Endothelial cell of umbilical vein (primary cell): ENCODE measurements at places on chromosomes 3 and 15. TPM values are rescaled to one million over a fixed set of nuclear protein-coding genes. Genes with fewer than 3 reads are reported as not detected.

DNA sequence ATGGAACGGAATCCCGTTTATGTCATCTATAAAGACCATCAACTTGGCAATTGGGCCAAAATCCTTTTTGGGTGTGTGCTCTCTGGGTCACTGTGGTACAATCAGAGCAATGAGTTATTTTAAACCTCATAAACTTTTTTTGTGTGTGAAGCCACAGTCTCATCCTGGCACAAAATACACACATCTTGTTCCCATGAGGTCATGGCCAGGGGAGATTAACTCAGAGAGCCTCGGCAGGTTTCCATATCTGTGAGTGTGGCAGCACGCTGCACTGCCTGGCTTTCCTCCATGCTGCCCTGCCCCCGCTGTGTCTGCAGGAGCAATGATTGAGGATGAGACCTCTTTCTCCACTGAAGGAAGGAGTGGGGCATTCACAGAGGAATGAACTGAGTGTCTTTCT is 54.0 kb upstream of the DLG1 start:
- no peak overlapping the region for H3K4me3 ChIP-seq
- no peak for DNase-seq
- no peak overlapping the region for H3K27ac ChIP-seq
- no peaks in the 10 kb centered on the region for H3K36me3 ChIP-seq
- H3K4me1 ChIP-seq = no peaks in the 10 kb centered on the region

- DNase-seq = no peak
- no peak overlapping the region for H3K4me3 ChIP-seq
- H3K27ac ChIP-seq = no peak overlapping the region
Measured at GRCh38 chr3:97968376-97968775, 3.9 kb downstream of the RIOX2 start.

- no peak overlapping the region for H3K4me3 ChIP-seq
- H3K27me3 ChIP-seq = no peaks in the 10 kb centered on the region
- peaks cover 3% of the 10 kb centered on the region for H3K36me3 ChIP-seq
- H3K27ac ChIP-seq = no peak overlapping the region
Measured at GRCh38 chr15:90959894-90960293, 5.2 kb downstream of the RCCD1 start.

GRCh38 chr3:33278163-33278562 is 921 bp downstream of the FBXL2 start:
- peak overlapping the region; percentile 66 for H3K4me3 ChIP-seq
- H3K27me3 ChIP-seq = no peaks in the 10 kb centered on the region
- peak; percentile 32 for DNase-seq
- peak overlapping the region; percentile 22 for H3K27ac ChIP-seq
- no peaks in the 10 kb centered on the region for H3K36me3 ChIP-seq

- peak; percentile 86 for DNase-seq
- no peak overlapping the region for H3K27ac ChIP-seq
- no peaks in the 10 kb centered on the region for H3K4me1 ChIP-seq
- no peak overlapping the region for H3K4me3 ChIP-seq
- H3K36me3 ChIP-seq = no peaks in the 10 kb centered on the region
Measured at GRCh38 chr3:155323063-155323666, 29.7 kb upstream of the STRIT1 start.

- no peaks in the 10 kb centered on the region for H3K36me3 ChIP-seq
- H3K27me3 ChIP-seq = peaks cover 2% of the 10 kb centered on the region
- H3K4me3 ChIP-seq = no peak overlapping the region
- H3K27ac ChIP-seq = no peak overlapping the region
Measured at GRCh38 chr3:168213920-168214319, 118.2 kb upstream of the GOLIM4 start.

GRCh38 chr3:142987707-142988106 is 13.7 kb upstream of the U2SURP start:
- no peaks in the 10 kb centered on the region for H3K4me1 ChIP-seq
- peaks cover 6% of the 10 kb centered on the region for H3K27me3 ChIP-seq
- H3K27ac ChIP-seq = no peak overlapping the region
- no peak for DNase-seq

GRCh38 chr15:29226436-29227208 is 43.0 kb downstream of the NSMCE3 start:
- H3K27ac ChIP-seq = no peak overlapping the region
- no peaks in the 10 kb centered on the region for H3K36me3 ChIP-seq
- no peak overlapping the region for H3K4me3 ChIP-seq
- no peak for DNase-seq

DNA sequence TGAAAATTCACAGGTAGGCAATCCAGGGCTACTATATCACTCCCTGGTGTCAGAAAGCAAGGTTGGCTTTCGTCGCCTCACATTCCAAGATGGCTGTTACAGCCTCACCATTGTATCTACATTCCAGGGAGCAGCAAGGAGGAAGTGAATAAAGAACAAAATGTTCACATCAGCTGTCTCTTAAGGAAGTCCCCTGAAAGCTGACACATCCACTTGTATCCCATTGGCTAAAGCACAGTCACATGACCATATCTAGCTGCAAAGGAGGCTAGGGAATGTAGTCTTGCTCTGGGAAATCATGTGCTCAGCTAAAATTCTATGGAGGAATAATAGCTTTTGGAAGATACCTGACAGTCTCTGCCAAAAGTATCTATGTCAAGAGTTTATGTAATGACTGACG is 12.8 kb upstream of the GATA2 start:
- H3K4me1 ChIP-seq = no peaks in the 10 kb centered on the region
- H3K27me3 ChIP-seq = no peaks in the 10 kb centered on the region
- no peak overlapping the region for H3K27ac ChIP-seq
- H3K36me3 ChIP-seq = no peaks in the 10 kb centered on the region

DNA sequence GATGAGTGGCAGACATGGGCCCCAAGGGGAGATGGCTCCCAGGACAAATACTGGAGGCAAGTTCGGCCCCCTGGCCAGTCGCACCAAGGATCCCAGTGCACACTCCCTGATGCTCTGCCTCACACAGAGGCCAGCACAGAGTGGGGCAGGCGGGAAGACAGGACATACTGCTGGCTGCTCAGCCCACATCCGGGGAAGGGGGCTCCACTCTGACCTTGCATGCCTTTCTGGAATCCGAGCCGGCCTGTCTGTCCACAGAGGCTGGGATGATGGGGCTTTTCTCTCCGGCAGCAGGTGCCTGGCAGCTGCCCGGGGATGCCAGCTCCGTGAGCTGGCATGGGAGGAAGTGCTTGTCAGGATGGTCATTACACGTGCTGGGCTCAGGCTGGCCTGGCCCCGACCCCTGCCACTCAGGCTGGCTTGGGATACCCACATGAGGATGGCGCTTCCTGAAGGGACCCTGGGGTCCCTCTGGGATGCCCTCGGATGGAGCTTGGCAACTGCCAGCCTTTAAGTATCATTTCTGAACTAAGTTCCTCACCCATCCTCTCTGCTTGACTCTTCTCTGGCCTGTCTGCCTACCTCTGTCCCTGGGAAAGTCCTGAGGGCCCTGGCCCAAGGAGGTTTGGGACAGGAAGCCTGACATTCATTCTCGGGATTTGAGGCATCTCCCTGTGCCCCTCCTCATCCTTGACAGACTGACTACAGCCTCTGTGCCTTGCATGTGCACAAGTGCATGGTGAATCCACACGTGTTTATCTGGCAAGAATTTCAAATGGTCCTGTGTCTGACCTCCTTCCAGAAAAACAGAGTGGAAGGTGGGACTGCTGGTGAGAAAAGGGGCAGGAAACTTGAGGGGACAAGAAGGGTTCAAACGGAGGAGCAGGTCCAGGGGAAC is 46.5 kb downstream of the EXOG start:
- no peak for DNase-seq
- no peaks in the 10 kb centered on the region for H3K27me3 ChIP-seq
- no peak overlapping the region for H3K4me3 ChIP-seq
- no peaks in the 10 kb centered on the region for H3K4me1 ChIP-seq
- H3K27ac ChIP-seq = no peak overlapping the region
- no peaks in the 10 kb centered on the region for H3K36me3 ChIP-seq

DNA sequence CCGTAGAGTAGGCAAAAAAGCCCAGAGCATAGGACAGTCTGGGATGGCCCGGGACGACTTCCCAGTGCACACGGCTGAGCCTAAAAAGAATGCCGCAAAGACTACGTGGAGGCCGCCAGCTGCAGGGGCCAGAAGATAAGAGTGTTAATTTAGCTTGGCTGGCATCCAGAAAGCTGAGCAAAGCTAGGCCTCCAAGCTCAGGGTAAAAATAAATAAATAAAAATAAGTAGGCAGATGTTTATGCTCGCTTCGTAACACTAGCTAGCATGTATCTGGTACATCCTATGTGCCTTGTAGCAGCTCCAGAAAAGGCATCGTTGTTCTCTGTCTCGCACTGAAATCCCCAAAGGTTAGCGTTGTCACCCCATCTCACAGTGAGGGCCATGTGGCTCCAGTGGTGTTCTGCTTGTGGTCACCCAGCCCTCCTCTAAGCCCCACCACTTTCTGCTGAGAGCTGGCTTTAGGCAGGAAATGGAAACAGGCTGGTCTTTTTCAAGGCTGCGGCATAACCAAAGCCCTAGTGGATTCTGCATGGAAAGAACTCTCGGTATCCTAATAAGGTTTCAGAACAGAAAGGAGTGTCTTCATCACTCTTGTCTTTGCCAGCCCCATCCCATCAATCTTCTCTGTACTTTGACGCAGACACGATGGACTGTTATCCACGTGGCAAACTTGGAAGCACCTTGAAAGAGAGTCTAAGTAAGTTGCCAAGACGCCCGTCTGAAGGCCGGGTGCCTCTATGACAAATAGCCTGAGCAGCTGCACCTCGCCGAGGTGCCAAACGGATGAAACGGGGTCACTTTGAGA is 58.1 kb upstream of the MEF2A start:
- no peak overlapping the region for H3K4me3 ChIP-seq
- peaks cover 30% of the 10 kb centered on the region for H3K4me1 ChIP-seq
- no peaks in the 10 kb centered on the region for H3K27me3 ChIP-seq
- peak overlapping the region; percentile 10 for H3K27ac ChIP-seq
- no peaks in the 10 kb centered on the region for H3K36me3 ChIP-seq

DNA sequence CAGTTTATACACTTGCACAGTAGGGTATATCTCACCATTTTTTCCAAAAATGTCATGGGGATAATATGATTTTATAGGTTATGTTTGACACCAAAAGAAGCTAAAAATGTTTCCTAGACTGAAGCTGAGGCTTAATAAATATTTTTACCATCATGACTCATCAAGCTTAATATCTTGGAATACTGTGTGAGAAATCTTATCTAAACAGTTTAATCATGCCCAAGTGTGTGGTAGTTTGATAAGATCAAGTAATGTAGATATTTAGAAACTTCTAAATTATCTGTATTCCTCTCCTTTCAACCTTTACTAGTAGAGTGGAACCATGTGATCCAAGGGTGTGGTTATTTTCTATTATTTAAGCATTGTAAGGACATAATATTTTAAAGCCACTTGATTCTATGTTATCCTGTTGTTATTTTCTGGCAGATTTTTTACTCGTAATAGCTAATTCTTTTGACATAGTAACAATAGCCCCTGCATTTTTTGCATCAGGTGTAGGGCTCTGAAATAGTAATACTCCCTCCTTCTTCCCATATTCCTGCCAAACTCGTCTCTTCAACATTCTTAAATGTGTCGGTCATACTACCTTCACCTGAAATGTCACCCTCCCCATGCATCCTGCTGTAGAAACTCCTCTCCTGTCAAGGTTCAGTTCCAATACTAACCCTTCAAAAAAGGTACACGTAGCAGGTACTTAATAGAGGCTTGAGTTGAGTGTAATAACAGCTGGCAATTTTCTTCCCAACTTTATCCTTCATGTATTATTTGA is 729.6 kb downstream of the NLGN1 start:
- peaks cover 5% of the 10 kb centered on the region for H3K4me1 ChIP-seq
- H3K27ac ChIP-seq = no peak overlapping the region
- no peaks in the 10 kb centered on the region for H3K27me3 ChIP-seq
- H3K36me3 ChIP-seq = no peaks in the 10 kb centered on the region
- H3K4me3 ChIP-seq = no peak overlapping the region

DNA sequence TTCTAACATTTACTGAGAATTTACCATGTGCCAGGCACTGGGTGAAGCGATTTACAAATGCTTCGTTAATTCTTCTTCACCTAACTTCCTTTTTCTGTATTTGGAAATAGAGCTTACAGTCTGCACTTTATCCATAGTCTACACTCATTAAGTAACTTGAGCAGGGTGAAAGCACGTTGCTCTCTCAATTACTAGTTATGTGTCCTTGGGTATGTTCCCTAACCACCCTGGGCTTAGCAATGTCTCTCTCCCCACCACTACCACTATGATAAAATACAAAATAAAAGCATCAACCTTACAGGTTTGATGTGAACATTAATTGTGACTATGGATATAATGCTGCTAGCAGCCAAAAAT is 172.9 kb upstream of the SLC2A2 start:
- H3K27me3 ChIP-seq = no peaks in the 10 kb centered on the region
- no peaks in the 10 kb centered on the region for H3K36me3 ChIP-seq
- H3K4me1 ChIP-seq = peaks cover 64% of the 10 kb centered on the region
- no peak overlapping the region for H3K4me3 ChIP-seq

DNA sequence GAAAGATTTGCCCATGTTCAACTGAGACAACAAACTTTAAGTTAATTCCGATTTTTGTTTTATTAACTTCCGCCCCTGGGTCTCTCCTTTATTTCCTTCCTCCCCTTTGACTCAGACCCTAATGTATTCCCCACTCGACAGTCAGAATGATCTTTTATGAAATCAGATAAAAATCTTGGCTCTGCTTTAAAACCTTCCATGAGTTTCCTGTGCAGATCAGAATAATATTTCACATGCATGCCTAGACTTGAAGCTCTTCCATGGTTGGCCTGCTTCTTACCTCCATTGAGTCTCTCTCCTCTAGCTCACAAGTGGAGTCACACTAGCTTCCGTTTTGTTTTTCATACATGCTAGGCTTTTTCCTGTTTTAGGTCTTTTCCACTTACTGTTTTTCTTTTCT is 116.8 kb upstream of the SPATA16 start:
- H3K27me3 ChIP-seq = no peaks in the 10 kb centered on the region
- H3K4me1 ChIP-seq = no peaks in the 10 kb centered on the region
- no peak overlapping the region for H3K4me3 ChIP-seq
- DNase-seq = peak; percentile 2

DNA sequence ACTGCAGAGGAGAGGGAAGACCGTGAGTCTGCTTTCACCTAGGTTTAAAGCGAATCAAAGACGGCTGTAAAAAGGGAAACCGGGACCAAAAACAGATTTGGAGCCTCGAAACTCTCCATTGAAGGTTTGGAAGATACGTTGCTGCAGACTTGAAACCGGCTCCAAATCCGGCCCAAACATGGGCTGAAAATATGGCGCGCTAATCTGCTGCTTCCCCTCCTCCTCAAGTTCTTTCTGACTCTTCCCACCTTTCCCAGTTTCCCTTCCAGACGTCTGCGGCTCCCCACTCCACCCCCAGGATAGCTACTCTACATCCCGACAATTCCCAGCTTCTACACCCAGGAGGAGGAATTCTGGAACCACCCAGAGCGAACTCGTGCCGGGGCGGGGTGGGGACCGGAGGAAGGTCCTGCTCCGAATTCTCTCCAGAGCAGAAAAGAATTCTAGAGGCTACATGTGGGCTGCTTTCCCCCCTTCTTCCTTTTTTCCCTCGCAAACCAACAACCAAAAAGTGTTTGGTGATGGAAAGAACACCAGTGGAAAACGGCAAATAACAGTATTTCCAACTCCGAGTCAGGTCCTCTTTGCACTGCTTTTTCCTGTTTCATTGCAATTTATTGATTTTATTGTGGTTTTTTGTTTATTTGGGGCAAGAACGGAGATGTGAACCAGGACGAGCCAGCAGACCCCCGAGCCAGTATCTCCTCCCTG is 8.5 kb downstream of the EOMES start:
- H3K27me3 ChIP-seq = peaks cover 80% of the 10 kb centered on the region
- peaks cover 23% of the 10 kb centered on the region for H3K4me1 ChIP-seq
- H3K27ac ChIP-seq = no peak overlapping the region
- H3K4me3 ChIP-seq = peak overlapping the region; percentile 27

The TRIM69 gene
- total RNA-seq = 10.5 and 13.0 TPM in 2 replicates

The ITIH1 gene
- total RNA-seq = not detected in 2 replicates

The GPR156 gene
- total RNA-seq = 0.25 and 0.27 TPM in 2 replicates

The SIDT1 gene
- total RNA-seq = not detected in 2 replicates

The PPP1R14D gene
- total RNA-seq = not detected in 2 replicates

The SENP5 gene
- 31.1 and 33.5 TPM in 2 replicates for total RNA-seq
